ENCODE measurements at places on chromosomes 7 and 10.

DNA sequence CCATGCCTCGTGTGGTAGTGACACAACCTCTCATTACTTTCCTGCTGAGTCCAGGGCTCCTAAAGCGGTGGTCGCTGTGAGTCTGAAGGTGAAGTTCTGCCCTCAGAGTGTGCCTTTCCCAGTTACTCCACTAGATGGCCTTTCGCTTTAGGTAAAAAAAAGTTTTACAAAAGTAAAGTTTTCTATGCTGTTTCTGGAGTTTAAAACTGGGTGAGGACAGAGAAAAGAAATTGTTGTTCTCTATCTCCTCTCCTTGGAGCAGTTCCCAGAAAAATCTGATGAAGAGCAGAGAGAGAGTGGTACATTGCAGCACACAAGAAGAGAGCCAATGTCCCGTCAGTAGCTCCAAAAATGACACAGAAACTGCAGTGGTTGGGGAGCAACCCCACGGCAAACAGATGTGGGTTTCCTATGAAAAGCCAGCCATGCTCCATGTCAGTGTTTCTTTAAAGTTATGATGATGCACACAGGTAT is 257.1 kb downstream of the GLI3 start:
- DNase-seq: no peak

- DNase-seq: no peak
Measured at GRCh38 chr7:100966542-100967291, 2.6 kb upstream of the MUC12 start.

DNA sequence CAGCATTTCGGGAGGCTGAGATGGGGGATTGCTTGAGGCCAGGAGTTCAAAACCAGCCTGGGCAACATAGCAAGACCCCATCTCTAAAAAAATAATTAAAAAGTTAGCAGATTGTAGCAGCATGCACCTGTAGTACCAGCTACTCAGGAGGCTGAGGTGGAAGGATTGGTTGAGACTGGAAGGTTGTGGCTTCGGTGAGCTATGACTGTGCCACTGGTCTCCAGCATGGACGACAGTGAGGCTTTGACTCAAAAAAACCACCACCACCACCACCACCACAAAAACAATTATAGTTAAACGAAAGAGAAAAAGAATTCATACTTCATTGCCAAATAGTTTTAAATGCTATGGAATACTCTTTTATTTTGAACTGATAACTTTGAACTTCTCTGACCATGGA is 63.4 kb downstream of the VTI1A start:
- no peak for DNase-seq

DNA sequence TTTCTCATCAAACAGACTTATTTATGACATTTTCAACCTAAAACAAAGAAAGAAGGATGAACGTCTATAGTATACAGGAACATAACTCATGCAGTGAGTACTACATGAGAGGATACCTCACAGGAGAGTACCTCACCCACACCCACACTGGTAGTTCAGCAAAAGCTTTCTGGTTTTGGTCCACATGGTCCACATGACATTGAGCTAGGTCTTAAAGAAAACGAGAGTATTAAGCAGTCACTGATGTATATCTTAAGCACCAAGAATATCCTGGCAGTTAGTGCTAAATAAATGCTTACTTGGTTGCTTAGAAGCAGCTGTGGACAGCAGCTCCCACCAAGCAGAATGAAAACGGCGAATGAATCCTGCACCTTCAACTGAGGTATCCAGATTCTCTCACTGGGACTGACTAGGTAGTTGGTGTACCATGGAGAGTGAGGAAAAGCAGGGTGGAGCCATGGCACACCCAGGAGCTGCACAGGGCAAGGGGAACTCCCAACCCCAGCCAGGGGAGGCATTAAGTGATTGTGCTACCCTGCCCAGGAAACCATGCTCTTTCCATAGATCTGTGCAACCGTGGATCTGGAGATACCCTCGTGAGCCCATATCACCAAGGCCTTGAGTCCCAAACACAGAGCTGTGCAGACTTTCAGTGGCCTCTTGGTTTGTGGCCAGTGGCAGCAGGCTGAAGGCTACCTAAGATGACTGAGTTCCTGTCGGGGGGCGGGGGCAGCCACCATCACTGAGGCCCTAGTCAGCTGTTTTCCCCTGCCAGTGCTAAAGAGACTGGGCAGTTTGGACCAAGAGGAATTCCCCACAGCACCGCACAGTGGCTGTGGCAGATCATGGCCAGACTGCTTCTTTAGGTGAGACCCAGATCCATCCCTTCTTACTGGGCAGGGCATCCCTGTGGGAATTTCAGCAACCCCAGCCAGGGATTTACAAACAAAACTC is 143.4 kb downstream of the SGMS1 start:
- no peak for DNase-seq

- DNase-seq: no peak
Measured at GRCh38 chr7:143416565-143417149, 8.0 kb upstream of the EPHA1 start.

DNA sequence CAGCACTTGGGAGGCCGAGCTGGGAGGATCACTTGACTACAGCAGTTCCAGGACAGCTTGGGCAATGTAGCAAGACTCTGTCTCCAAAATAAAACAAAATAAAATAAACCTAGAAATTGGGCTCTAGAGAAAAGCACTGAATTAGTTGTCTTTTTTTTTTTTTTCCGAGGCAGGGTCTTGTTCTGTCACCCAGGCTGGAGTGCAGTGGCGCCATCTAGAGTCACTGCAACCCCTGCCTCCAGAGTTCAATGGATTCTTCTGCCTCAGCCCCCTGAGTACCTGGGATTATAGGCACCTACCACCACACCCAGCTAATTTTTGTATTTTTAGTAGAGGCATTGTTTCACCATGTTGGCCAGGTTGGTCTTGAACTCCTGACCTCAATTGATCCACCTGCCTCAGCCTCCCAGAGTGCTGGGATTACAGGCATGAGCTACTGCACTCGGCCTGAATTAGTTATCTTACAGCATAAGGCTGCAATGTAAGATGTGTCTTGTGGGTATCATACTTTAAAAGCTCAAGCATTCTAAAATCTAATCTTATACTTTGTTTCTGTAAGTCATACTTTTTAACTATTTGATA is 12.8 kb downstream of the MEIG1 start:
- DNase-seq: no peak

- no peak for DNase-seq
Measured at GRCh38 chr7:50865450-50865849, 82.8 kb upstream of the GRB10 start.

GRCh38 chr7:96349572-96349971 is 27.7 kb upstream of the SLC25A13 start:
- DNase-seq: no peak

GRCh38 chr10:62805231-62806099 is 945 bp downstream of the ADO start:
- DNase-seq: no peak

DNA sequence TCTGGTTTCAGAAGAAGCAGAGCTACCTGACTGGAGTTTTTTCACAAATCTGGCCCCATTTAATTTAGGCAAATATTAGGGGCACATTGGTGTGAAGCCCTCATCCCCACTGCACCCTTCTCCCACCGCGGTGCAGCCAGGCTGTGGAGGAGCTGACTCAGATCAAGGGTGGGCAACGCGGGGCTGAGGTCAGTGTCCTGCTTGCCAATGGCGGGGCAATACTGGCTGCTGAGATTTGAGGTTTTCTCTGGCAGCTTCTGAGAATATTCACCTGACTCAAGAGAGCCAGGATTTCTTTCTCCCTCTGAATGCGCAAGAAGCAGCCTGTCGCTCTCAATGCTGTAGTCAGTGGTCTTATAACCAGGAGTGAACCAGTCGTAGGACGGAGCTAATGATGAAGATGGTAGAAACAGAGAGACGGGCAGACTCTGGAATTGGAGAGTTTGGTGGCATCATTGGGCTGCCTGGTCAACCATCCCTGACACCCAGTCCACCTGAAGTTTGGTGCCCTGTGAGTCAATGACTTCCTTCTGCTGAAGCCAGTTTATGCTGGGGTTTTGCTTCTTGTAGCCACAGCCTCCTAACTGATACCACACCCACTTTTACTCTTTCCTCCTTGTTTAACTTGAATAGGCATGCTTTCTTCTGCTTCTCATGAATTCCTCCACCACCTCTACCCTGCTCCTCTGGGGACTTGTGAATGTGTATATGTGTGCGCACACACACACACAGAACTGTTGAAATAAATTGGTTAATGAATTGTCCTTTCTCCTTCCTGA is 123.7 kb upstream of the CTBP2 start:
- DNase-seq: no peak

DNA sequence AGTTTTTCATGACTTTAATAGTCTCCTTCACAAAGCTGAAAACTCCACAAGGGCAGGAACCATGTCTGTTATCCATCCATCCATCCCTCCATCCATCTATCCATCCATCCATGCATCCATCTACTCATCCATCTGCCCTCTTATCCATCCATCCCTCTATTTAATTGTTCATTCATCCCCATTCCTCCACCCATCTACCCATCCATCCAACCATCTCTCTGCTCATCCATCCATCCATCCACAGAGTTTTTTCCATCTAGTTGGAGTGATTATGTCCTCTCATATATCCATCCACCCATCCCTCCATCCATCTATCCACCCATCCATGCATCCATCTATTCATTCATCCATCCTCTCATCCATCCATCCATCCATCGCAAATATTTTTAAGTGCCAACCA is 237.9 kb downstream of the EMX2 start:
- DNase-seq: no peak

GRCh38 chr10:10392511-10392910 is 625.2 kb upstream of the CELF2 start:
- no peak for DNase-seq

DNA sequence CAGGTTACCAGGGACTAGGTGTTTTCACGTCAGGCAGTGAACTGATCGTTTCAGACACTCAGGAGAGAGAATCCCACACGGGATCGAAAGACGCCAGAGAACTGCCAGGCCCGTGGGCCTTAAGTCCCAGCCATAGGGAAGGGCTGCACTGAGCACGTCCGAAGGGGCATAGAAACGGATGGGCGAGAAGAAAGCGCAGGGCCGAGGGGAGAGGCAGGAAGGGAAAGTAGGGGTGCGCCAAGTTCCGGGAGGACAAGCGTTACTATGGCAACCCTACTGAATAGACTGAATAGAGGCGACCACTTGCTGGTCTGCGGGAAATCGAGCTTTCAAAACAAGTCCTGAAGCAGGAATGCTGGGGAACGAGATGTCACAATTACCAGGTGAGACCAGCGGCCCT is 421.3 kb upstream of the NUPR2 start:
- DNase-seq: no peak

DNA sequence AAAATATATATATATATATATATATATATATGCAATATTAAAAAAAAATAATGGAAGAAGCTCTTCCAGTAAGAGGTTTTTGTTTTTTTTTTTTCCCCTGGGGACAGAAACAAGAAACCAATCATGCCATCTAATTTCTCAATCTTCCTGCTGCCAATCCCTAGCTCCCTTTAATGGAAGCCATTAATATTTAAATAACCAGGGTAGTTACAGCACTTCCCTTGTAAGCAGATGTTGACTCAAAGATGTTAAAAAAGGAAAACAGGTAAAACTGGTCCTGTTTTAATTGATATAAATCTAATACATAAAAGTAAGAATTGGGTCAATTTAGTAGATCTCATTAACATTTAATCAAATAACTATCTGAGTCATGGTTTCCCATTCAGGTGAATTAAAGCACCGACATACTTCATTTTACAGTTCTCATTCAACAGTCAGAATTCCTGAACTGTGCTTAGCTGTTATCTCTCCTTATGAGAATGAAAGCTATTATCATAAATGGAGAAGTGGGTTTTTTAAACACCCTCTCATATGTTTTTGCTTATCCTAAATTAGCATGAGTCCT is 22.6 kb downstream of the CPVL start:
- DNase-seq: no peak

- no peak for DNase-seq
Measured at GRCh38 chr7:135234727-135235126, 1.1 kb downstream of the STRA8 start.

Data from activated naive CD4-positive, alpha-beta T cell (primary cell).